Substantia nigra (tissue), 51 donors: ENCODE measurements at places on chromosomes 1 and 21.

GRCh38 chr1:116586741-116587143 lies 15.9 kb upstream of the CD58 start:
- DNase-seq = no peak

DNA sequence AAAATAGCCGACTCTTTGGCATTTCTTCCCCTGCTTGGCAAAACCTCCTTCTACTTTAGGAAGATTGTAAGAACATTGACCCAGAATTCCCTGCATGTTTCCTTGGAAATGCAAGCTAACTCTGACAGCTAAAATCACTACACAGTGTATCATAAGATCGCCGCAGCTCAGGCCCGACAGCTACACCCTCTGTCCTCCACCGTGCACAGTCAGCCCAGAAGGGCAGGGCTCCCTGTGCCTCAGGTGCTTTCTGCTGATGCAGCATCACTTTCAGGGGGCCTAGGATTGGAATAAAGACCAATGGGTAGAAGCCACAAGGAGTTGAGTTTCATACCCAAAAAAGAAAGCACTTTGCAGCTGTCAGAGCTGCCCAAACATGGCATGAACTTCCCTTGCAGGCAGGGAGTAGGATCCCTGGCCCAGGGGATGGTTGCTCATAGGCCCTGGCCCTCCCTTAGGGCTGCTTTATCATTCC lies 145.3 kb downstream of the SEC16B start:
- DNase-seq = no peak

DNA sequence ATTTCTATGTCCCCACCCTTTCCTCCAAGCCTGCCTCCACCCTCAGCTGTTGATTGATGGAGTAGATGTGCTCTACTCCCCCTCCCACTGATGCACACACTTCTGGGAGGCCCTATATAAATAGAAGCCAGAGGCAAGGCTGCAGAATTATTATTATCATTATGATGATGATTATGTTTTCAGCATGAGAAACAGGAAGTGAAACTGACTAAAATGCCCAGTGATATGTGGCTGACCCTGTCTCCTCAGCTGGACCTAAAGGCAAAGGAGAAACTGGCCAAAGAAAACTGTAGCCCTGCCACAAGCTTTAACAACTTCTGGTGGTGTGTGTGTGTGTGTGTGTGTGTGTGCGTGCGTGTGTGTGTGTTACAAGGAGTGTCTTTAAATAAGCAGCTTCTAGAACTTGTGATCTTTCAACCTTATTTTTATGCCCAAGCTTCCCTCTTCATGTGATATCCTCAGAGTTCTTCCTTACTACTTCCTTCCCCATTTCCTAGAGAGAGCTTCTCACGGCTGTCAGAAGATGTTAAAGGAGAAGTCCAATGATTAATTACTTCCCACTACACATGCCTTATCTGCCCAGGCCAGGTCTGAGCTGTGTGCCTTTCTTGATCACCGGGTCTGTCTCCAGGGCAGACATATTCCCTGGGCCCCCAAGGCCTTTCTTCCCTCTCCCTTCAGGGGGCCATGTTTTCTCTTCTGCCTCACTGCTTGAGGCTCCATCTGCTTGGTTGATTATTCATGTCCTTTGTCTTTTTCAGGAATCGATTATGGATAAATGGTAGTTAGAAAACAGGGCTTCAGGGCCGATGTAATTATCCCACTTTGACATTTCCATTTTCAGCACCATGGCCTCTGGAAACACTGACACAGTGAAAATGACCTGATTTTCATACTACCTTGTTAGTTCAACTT lies 11.6 kb upstream of the MAPKAPK2 start:
- no peak for DNase-seq

GRCh38 chr21:44899768-44900558 lies 20.7 kb downstream of the ITGB2 start:
- DNase-seq = no peak

DNA sequence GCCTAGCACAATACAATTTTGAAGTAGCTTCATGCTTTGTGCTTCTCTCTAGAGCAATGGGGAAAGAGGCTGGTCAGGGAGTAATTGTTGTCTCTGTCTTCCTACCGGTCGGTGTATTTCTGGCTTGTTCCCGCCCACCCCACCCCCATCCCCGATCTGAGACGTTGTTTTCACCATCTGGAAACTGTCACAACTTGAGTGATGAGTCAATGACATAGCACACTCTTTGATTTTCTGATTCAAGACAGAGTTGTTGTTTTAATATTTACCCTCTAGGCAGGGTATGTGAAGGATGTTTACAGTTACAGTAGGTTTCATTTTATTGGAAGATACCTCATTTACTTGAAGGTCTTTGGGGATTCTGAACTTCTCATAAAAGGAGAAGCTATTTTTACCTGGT lies 7.0 kb downstream of the IL12RB2 start:
- DNase-seq = no peak
